Muscle of back (tissue), 13 donors: ENCODE measurements at places on chromosomes 1 and 21. TPM values are rescaled to one million over a fixed set of nuclear protein-coding genes. Genes with fewer than 3 reads are reported as not detected.

DNA sequence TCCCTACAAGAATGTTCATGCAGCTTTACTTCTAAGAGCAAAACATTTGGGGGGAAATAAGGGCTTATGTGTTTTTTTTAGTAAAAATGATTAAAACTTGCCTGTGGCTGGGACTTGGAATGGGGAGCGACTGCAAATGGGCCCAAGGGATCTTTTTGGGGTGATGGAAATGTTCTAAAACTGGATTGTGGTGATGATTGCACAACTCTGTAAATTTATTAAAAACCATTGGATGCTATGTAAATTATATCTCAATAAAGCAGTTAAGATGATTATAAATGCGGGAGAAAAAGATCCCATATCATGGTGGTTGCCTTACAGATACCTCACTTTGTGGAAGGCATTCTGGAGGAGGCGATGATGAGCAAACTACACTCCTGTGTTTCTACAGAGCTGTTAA lies 30.2 kb upstream of the STUM start:
- DNase-seq: no peak

GRCh38 chr1:26112407-26112775 lies 767 bp downstream of the PDIK1L start:
- no peak for DNase-seq

DNA sequence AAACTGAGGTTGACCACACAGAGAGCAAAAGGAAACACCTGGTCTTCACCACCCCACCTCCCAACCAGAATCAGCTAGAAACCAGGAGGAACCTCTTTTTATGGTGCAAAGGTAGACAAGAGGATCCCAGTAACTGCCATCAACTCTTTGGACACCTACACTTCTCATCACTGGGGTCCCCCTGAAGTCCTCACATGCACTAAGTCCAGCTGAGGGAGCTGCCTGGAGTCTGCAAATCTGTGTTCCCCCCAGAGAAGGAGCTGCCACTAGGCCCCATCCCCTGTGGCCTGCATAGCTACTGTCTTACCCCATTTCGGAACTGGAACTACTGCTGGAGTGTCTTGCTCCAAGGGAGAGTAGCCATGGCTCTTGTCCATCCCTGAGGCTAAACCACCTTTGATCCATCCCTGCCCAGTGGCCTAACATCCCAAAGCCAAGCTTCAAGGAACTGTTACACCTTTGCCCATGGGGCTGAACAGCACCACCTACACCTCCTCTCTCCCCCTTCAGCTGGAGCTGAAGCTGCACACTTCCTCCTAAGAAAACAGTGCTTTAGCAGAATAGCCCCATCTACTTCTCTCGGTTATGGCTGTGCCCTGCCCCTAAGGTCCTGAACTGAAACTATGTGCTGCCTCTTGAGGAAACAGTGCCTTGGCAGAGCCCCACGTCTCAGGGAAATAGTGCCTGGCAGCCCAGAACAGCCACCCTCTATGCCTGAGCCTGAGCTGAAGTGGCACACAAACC lies 85.4 kb upstream of the CD53 start:
- DNase-seq: no peak

GRCh38 chr1:243646841-243647240 lies 203.2 kb downstream of the AKT3 start:
- DNase-seq: no peak

GRCh38 chr1:92410706-92411105 lies 76.0 kb downstream of the GFI1 start:
- no peak for DNase-seq

- no peak for DNase-seq
Measured at GRCh38 chr1:160538985-160539651, 16.1 kb upstream of the SLAMF6 start.

The GUCA2B gene
- not detected for polyA plus RNA-seq
